Stimulated activated CD4-positive, alpha-beta T cell treated with anti-CD3 and anti-CD28 coated beads, Interleukin-1b, Interleukin-23, amount 100 ng/mL, for 1 hour (primary cell): ENCODE measurements at places on chromosomes 11 and 22.

- DNase-seq: no peak
Measured at GRCh38 chr22:44451016-44451415, 47.0 kb downstream of the RTL6 start.

- no peak for DNase-seq
Measured at GRCh38 chr11:39385911-39386310, 2073.5 kb downstream of the LRRC4C start.

- DNase-seq: no peak
Measured at GRCh38 chr11:66743271-66743968, 14.4 kb upstream of the SPTBN2 start.

DNA sequence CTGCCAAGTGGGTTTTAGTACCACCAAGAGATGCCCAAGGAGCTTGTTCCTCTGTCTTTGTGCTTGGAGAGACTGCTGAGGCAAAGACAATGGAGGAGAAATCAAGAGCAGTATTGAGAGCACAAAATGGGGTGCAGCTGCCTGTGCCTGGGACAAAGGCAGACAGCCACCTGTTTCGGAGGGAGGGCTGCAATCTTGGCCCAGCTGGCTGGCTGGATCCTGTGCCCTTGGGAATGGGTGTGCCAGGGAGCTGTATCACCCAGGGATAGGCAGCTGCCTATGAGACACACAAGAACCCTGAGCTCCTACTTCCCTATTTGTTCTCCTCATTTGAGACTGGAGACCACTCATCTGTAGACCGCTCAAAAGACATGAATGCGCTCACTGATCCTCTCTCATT, 23.3 kb upstream of the CHRM4 start:
- no peak for DNase-seq

DNA sequence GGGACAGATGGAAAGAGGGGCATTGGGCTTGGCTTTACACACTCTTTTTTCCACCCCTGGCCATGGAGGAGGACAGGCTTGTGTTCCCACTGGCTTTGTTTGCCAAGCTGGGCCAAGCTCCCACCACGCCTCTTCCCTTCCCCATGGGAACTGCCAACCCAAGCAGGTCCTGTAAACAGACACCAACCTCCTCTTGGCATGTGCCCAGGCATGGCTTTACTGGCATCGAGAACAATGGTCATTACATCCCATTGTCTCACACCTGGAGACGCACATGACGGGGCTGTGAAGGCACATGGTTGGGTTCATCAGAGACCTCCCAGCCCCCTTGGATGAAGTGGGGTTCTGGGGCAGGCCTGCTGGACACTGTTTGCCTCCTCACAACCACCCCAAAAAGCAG, 11.7 kb downstream of the SEC14L3 start:
- DNase-seq: no peak

DNA sequence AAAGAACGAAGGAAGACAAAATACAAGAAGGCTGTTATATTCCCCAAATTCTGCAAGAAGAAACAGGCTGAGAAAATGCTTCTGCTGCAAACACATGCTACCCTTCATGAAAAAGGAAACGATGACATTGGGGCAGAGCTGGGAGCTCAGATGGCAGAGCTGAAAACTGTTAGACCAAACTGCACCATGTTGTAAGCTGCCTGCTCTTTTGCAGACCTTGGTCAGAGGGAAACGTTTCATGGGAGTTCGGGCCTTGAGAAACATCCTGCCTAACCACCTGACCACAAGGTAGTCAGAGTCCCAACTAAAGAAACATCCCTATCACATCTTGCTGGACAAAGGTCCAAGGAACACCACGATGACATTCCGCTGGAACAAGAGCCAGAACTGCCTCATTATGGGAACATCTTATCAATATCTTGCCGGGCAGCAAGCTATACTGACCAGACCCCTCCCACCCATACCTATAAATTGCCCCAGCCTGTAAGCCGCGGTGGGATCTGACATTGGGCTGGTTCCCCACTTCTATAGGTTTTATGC, 110.7 kb upstream of the CTSC start:
- no peak for DNase-seq

GRCh38 chr11:78023426-78023825, 350 bp upstream of the KCTD14 start:
- DNase-seq: no peak
